CD4-positive, alpha-beta T cell treated with Interleukin-6 at 100 ng/mL for 8 hours (primary cell): ENCODE measurements at places on chromosomes 1 and 21.

DNA sequence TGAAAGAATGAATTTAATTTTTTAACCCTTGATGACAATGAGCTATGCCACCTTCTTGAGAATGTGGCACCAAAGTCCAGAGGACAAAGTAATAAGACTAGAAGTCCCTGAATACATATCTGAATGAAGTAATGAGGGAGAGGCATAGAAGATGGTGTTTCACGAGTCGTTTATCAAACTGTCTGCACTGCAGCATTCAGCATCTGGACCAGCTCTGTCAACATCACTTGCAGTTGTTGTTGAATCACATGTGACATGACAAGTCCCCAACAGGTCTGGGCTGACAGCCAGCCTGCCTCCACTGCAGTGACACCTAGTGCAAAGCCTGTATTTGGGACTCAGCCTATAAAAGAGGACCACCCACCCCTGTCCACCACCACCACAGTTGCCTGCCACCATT lies 17.3 kb upstream of the GALNT2 start:
- no peak for DNase-seq

GRCh38 chr1:56550138-56550858 lies 29.1 kb downstream of the PLPP3 start:
- DNase-seq: no peak

DNA sequence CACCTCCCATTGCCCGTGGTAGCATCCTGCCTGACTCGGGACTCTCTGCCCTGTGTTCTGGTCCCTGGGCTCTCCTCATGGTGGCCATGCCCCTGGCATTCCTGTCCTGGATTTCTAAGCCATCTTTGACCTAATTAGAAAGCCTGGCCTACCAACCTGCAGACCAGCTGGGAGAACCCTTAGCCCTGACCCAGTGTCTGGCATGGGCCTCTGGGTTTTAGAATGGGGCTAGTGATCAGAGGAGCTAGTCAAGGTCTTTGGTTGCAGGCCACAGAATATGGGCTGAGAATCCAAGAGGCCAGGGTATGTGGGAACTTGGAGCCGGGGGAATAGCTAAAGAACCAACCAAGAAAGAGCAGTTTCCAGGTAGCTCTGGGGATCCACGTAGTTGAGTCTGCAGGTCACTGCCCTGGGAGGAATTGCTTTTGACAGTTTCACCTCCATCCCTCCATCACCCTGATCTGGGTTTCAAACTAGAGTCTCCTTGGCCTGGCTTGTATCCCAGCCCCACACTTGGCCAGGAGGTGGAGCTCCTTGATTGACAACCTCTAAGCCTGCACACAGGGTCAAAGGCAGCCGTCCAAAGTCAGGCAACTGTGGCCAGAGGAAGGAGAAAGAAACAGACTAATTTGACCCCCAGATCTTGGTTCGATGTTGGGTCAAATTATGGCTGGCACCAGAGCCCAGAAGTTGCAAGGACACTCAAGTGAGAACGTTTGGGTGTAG lies 54.7 kb upstream of the ABCG1 start:
- DNase-seq: peak; percentile 60

GRCh38 chr1:19164274-19165015 lies 45.6 kb downstream of the UBR4 start:
- no peak for DNase-seq

DNA sequence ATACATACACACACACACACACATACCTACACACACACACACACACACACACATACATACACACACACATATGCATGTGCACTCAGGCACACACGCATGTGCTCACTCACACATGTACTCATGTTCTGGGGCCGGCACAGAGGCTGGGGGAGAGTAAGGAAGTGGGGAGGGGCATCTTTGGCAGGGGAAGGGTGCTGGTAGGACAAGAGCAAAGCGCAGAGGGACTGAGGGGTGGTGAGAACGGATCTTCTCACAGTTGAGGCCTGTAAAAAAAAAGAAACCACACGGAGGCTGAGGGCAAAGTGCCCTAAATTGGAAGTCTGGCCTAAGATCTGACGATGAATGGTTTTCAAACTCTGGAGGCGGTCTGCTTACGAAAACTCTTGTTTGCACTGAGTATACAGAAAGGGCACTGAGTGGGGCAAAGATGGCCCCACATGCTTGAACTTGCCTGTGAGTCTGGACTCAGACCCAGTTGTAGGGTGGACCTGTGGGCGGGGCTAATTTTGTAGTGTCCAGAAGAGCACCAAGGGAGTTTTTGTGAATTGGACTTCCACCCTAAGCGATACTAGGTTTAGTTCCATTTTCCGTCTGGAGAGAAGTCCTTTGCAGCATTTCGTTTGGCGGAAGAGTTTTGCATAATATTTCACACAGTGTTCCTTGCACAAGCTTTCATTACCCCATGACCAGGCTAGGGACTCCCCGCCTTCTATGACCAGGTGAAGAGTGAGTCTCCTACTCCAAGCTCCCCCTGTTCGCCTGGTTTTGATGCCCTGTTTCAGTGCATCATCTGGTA lies 79.3 kb upstream of the LYST start:
- DNase-seq: no peak
